Coronary artery (tissue), 2 donors: ENCODE measurements at places on chromosomes 1 and 21.

DNA sequence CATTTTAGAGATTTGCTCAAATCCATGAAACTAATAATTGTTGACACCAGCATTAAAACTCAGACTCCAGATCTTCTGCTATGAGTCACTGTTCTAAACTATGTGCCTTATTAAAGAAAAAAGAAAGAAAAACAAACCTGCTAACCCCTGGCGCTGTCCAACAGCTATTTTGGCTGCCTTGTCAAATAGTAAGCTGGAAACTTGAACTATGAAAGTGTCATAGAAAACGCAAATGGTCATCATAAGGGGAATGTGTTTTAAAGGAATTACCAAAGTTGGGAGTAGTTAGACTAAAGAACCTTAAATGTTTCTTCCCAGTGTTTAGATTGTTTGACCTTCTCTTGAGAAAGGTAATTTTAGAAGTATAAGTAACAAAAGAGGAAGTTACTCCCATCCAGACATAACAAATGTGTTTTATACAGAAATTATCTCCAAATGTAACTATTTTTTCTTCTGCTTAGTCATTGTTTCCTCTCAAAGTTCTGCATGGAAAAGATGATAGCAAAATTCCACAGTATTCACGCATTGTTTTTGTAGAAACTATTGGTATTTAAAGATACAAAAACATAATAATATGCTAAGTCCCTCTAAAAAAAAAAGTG is 272.4 kb downstream of the TPR start:
- DNase-seq = no peak

- DNase-seq = no peak
Measured at GRCh38 chr1:181767001-181767708, 283.8 kb downstream of the CACNA1E start.

DNA sequence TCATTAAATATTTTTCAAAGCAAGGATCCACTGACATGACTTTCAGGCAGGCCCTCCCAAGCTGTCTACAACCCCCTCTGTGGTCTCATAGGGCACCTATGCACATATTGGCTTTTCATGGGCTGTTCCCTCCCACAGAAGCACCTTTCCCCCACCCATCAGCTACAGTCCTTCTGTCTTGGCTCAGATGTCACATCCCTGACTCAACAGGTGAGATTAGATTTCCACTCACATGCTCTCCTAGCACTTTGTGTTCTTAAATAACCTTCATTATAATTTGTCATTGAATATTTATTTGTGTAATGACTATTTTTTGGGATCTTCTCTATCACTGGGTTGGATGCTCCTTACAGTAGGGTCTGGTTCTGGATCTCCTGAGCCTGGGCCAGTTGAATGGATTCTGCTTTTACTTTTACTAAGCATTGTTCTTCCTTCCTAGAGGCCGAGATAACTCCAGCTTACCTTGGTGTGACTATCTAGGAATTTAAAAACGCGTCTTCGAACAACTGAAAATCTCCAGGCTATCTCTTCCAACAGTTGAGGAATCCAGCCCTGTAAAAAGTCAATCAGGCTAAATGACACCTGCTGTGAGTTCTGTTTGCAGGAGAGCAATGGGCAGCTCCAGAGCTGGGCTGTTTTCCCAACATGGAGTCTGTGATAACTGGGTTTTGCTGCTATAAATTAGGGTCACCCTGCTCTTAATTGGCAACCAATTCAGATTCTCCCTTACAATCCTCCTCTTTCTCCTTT is 16.2 kb downstream of the ROR1 start:
- DNase-seq = no peak

DNA sequence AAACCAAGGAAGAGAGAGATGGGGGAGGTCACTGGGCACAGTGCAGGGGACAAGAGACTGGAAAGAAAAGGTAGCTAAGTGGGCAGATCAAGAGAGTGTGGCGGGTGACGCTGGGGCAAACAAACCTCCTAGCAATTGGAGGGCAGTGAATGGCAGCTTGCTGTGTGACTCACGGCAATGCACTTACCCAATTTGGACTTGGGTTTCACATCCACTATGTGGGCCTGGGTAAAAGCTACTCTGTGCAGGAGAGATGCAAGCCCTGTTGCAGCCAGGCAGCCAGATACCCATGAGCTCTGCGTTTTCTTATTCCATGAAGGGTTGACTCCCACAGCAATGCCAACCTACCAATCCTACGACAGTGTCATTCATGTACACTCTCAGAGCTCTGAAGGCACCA is 9.5 kb downstream of the PLXNA2 start:
- no peak for DNase-seq

GRCh38 chr21:45031571-45032191 is 42.7 kb upstream of the ADARB1 start:
- DNase-seq = no peak

DNA sequence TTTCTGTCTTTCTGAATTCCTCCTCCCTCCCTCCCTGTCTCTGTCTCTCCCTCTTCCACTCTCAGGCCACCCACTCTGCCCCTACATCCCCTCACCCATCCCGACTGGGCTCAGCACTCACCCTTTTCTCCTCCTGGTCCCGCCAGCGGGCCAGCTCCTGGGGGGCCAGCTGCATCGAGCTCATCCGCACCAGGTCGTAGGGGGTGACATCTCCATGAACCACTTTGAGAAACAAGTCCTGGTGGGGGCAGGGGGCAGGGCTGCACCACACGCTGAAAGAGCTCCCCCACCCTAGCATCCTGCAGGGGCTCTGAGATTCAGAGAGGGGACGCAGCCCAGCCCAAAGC is 17.8 kb downstream of the SPOCD1 start:
- no peak for DNase-seq

- DNase-seq = no peak
Measured at GRCh38 chr1:214361636-214362035, 80.7 kb downstream of the SMYD2 start.

- DNase-seq = no peak
Measured at GRCh38 chr21:46092811-46093667, 4.9 kb upstream of the COL6A2 start.

GRCh38 chr1:31571340-31572295 is 4.7 kb upstream of the TINAGL1 start:
- DNase-seq = no peak

DNA sequence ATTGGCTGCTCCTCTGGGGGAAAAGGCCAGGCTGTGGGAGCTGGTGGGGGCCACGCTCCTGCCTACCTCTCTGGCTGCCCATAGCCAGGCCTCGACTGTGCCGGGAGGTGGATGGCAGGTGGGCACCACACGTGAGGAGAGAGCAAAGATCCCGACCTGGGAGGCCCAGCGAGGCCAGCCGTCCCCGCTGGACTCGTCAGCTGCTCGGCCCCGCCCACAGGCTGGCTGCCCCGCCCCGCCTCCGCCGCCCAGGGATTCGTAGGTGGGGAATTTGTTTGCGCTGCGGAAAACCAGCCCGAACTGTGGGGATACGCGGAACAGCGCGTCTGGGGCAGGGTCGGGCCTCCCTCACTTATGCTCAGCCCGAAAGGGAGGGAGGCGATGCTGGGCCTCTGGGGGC is 31.7 kb downstream of the TP73 start:
- DNase-seq = no peak

GRCh38 chr1:177118901-177119300 is 45.6 kb downstream of the ASTN1 start:
- DNase-seq = no peak

- no peak for DNase-seq
Measured at GRCh38 chr1:248710305-248710900, 7.8 kb upstream of the OR14I1 start.

GRCh38 chr1:73044241-73045036 is 762.1 kb upstream of the NEGR1 start:
- no peak for DNase-seq

- no peak for DNase-seq
Measured at GRCh38 chr1:198318085-198318484, 161.3 kb downstream of the NEK7 start.

DNA sequence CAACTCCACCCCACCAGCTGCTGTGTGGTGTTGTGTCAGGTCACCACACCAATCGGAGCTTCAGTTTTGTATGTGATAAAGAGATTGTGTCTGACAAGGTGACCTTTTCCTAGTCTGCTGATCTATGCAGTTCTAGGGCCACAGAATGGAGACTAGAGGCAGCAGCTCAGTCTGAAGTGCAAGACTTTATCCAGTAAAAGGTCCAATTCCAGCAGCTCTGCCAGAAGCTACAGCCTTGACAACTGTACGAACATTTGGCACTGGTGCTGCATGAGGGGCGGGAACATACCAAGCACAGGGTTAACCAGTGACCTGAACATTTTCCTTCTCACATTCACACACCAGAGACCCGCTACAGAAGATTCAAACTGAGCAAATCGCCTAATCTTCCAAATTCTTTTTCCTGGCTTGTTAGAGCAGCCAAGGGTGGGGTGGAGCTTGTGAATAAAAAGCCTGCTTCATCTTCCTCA is 9.3 kb downstream of the FMO1 start:
- DNase-seq = no peak

- DNase-seq = no peak
Measured at GRCh38 chr1:227434808-227435444, 116.6 kb upstream of the CDC42BPA start.

GRCh38 chr1:43273708-43274107 is 3.9 kb downstream of the TMEM125 start:
- DNase-seq = peak; percentile 31
